Stimulated activated CD4-positive, alpha-beta T cell treated with anti-CD3 and anti-CD28 coated beads, Interleukin-1b, Interleukin-23, amount 100 ng/mL, for 1 hour (primary cell): ENCODE measurements at places on chromosomes 4 and X.

GRCh38 chrX:45184211-45184610 lies 16.5 kb downstream of the DIPK2B start:
- no peak for DNase-seq

DNA sequence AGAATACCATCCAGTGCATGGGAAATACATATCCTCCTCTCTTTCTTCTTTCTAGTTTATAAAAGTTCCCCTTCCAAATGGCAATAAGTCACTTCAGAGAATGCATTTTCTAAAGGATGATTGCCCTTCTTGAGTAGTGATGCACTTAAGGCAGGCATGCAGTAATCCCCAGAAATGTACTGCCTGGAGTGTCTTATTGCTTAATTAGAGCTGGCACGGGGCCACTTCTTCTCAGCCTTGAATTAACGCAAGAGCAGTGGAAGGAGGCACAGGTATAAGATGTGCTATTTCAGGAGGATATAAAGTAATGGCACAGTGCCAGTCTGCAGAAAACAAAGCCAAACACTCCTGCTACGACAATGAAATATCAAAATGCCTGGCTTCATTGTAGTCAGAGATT lies 371.4 kb upstream of the FAM241A start:
- DNase-seq = no peak

- no peak for DNase-seq
These were observed 26.3 kb upstream of the TNIP3 start for GRCh38 chr4:121190389-121190788.

GRCh38 chrX:119516157-119516702 lies 48.0 kb downstream of the SLC25A5 start:
- DNase-seq = no peak

- peak; percentile 65 for DNase-seq
These were observed 255 bp upstream of the CNOT6L start for GRCh38 chr4:77819404-77819842.

DNA sequence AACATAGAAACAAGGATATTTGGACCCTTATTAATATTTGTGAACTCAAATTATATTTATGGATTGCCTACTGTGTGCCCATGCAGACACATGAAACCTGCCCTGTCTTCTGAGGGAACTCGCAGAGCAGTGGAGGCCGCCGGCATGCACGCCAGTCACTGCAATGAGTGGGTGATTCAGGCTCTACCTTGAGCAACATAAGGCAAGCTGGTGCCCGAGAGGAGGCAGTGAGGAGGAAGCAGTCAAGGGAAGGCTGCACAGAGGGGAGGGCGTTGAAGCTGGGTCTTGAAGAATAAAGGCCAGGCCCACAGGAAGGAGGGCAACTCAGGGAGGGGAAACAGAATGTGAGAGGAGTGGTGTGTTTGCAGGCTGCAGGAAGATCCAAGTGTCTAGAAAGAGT lies 52.8 kb downstream of the PPEF2 start:
- DNase-seq = no peak

GRCh38 chr4:103429283-103429682 lies 231.1 kb upstream of the CENPE start:
- no peak for DNase-seq

- no peak for DNase-seq
These were observed 43.8 kb downstream of the PDS5A start for GRCh38 chr4:39933671-39934590.

DNA sequence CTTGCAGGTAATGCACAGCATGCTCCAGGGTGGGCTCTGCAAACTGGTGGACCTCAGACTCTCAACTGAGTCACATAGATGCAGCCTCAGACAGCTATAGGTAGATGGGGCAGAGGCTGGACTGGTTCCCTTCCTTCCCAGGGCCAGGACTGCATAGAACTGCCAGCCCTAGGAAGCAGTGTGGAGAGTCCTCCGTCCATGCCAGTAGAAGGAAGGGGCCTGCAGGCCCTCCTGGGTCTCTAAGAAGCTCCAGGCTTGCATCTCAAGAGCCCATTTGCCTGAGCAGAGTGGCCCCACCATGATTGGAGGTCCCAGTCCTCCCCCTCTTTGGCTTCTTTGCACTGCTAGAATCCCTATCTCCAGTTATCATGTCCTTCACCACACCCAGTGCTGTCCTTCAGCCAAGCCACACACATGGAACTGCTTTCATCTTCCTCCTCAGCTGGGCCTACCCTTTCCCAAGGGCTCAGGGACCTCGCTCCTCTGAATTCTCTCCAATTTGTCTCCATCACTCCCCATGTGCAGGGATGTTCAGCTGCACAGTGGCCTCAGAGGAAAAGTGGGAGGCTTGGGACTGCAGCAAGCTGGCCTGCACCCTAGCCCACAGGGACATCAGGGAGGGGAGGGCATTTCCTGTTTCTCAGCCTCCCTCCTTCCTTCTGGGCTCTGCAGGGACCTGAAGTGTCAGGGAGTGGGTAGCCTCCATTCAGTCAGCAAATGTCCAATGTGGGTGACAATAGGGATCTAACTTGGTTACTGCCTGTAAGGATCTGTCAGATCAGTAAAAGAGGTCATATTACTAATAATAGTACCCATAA lies 146.0 kb downstream of the PJA1 start:
- DNase-seq = no peak

- no peak for DNase-seq
These were observed 6.1 kb downstream of the SLC7A11 start for GRCh38 chr4:138236037-138236436.

DNA sequence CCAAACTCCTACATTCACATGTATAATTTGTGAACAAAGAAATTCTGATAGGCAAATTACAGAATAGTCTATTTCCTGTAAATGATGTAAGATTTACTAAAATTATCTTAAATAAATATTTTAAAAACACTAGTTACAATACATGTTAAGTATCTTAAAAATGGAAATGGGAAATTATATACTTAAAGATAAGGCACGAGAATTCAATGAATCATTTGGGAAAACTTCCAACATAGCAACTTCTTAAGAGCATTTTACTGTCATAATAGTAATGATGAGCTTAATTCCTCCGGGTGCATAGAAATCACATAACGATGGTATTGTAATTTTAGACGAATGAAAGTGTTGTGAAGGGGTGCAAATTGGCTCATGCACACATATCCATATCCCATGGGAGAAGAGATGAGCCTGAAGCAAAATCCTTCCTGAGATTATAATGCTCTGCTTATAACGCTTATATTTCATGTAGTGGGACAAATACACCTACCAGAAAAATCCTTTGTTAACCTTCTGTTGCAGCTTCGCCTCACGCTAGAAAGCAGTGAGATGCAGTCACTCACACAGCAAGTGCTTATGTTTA lies 873.5 kb downstream of the PDHA2 start:
- no peak for DNase-seq

GRCh38 chr4:174702979-174703478 lies 126.0 kb downstream of the GLRA3 start:
- DNase-seq = no peak

- no peak for DNase-seq
These were observed 32.5 kb downstream of the AKAP4 start for GRCh38 chrX:50168241-50168687.

- DNase-seq = no peak
These were observed 59.1 kb downstream of the SPATA18 start for GRCh38 chr4:52110171-52110570.

- no peak for DNase-seq
These were observed at the start of gene RASSF6 for GRCh38 chr4:73620115-73620792. Gene RASSF6, minus strand, starts transcription at chr4:73620436. Its CDS starts 8,641 bp downstream, at chr4:73611795.

GRCh38 chrX:47218920-47219815 lies 687 bp downstream of the CDK16 start:
- no peak for DNase-seq

DNA sequence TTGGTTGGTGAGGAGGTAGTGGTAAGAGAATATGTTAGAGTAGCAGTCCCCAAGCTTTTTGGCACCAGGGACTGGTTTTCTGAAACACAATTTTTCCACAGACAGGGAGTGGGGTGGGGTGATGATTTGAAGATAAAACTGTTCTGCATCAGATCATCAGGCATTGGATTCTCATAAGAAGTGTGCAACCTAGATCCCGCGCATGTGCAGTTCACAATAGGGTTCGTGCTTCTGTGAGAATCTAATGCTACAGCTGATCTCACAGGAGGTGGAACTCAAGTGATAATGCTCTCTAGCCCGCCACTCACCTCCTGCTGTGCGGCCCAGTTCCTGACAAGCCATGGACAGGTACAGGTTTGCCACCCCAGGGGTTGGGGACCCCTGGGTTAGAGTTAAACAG lies 423.3 kb downstream of the GPAT3 start:
- DNase-seq = no peak

DNA sequence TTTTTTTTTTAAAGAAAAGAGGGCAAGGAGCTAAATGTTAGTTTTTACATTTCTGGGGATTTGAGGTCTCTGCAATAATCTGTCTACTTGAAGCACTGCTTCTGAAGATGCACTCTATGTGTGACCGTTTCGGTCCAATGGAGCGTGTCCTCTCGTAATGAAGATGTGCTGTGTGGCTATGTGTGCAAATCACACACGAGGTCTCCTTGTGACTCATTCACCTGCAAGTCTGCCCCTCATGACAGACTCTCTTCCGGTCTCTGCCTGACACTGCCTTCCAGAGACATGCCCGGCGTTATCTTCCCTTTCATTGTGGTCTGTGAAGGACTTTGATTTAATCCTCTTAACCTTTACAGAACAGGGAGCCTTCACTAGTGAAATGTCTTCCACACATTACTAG lies 84.3 kb downstream of the TRAM1L1 start:
- DNase-seq = no peak

GRCh38 chrX:39528161-39528916 lies 569.4 kb downstream of the BCOR start:
- no peak for DNase-seq

DNA sequence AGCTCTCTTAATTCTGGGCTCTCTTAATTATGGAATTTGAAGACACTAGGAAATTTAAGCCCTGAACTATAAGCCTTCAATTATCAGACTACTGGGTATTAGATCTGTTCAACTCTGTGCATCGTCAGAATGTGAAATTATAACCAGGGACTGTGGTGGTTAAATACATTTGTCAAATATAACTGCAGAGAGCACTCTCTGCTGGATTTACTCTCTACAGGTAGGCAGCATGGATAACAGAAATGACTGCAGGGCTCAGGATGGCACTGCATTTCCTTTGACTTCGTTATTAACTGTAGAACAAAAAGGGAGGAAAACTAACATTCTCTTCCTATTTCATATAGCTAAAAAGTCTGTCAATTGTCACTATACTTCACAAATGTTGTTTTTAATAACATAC lies 310.1 kb upstream of the RASGEF1B start:
- no peak for DNase-seq

DNA sequence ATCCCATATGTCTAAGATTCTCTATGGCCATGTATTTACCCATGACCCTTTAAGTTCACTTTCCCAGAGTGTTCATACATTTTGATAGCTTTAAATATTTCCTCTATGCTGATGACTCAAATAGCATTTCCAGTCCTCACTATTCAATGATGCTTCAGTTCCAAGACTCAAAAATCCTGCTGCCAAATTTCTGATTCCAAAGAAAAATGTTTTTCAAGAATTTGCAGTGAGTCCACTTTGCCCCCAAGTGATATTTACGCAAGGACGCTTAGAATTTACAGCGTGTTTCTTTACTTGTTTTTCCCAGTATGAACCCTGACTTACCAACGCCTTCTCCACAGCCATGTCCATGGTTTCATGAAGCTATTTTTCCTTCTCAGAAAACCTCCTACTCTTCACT lies 127.9 kb upstream of the PCDH18 start:
- DNase-seq = no peak

- no peak for DNase-seq
These were observed 172.7 kb downstream of the NHS start for GRCh38 chrX:17547658-17548057.

DNA sequence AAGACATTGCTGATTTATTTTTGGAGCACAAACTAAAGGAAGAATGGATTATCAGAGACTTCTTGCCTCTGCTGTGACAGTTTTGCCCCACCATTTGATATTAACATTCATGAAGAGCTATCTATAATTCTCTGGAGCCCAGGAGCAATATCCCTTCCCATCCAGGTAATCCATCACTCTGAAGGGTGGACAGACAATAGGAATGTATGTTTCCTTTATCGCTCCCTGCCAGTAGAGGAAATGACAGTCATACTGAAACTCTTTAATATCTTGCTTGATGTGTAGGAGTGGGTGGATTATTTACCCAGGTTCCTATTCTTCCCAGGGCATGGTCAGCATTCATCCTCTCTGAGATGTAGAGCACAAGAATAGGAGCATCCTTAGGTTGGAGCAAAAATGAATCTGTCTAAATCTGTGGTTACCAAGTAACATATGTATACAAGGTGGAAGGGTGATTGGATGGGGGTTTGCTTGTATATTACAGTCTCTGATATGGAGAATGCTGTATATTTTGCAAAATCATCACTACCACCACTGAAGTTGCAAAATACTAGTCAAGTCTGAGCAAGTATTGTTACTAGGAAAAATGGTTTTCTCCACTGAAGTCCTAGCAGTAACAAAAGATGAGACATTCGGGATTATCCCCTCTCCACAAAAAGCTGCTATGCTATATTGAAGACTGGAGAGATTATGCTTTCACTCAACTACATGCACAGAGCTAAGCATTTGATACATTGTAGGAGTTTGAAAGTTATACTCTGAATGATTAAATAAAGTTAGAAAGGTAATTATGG lies 151.6 kb downstream of the CBLL2 start:
- no peak for DNase-seq

DNA sequence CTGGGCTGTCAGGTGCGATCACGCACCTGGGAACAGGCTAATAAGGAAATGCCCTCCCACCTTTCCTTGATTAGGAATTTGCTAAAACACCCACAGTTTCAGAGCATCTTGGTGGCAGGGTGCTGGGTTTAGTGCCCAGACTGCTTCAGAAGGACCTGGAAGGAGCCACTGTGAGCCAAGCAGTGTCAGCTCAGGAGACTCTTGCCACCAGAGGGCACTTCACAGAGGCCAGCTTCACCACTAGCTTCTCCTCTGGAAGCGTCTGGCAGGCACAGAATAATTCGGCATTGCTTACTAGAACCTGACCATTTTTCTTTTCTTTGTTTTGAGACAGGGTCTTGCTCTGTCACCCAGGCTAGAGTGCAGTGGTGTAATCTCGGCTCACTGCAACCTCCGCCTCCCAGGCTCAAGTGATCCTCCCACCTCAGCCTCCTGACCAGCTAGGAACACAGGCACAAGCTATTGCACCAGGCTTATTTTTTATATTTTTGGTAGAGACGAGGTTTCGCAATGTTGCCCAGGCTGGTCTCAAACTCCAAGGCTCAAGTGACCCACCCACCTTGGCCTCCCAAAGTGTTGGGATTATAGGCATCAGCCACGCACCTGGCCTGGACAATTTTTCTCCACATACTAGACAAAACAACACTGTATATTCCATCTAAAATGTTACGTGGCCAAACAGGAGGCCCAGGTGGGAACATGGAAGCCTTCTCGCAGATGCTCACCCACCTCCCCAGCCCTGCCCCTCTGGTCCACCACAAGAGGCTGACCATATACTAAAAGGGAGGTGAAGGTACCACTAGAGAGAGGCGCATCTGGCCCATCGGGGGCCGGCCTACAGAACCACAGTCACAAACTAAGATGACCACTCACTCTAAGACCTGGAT lies 14.1 kb downstream of the NOP14 start:
- DNase-seq = no peak

- DNase-seq = no peak
These were observed 7.6 kb downstream of the UBE2D3 start for GRCh38 chr4:102819588-102820365.

- DNase-seq = no peak
These were observed 88.0 kb downstream of the FNIP2 start for GRCh38 chr4:158856852-158857251.

- DNase-seq = no peak
These were observed 1028.8 kb downstream of the GLUD2 start for GRCh38 chrX:122076241-122076640.

- no peak for DNase-seq
These were observed at the start of gene PCDH10 for GRCh38 chr4:133148690-133149363. Gene PCDH10, plus strand, starts transcription at chr4:133149294. Its CDS starts 847 bp downstream, at chr4:133150141.

GRCh38 chr4:122576261-122577188 lies 44.3 kb downstream of the IL21 start:
- no peak for DNase-seq
